Kidney capillary endothelial cell (primary cell): ENCODE measurements at places on chromosomes 1 and 21.

DNA sequence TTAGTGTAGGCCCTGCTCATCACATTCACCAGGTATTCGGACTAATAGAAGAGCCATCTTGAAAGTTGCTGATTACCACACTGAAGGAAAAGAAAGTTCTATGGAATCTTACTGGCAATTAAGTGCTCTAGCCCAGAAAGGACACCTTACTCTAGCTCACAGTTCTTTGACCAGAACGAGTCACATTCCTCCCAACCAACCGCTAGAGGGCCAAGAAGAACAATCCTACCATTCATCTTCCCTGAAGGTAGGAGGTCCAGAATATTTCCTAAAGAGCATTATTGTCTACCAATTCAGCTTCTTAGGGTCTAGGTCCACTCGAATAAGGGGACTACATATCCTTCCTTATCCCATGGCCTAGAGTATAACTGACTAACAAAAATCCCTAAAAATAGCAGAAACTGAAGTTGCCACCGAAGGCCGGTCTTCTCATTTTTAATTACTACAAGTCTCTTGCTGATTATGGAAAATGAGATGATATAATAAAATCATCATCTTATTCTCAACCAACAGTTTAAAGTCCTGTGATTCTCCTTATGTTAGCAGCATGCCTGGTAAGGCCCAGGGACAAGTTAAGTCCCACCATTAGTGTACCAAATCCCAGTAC lies 2.7 kb upstream of the FMO1 start:
- DNase-seq, result peak; percentile 17

GRCh38 chr1:37290718-37291117 lies 183.7 kb upstream of the ZC3H12A start:
- DNase-seq, result no peak

DNA sequence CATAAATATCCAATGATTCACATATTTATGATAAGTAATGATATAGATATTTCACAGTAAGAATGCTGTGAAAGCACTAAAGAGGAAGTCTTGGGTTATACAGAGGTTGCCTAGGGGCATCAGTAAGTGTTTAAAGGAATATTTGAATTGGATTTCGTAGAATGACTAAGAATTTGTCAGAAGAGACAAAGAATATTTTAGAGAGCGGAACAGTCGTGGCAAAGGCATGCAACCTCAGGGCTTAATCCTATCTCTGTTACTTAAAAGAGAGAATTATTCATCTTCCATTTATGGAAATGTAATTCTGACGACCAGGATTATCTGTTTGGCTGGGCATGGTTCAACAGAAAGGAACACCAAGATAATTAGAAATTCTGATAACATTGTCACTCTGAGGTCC lies 171.9 kb upstream of the NR5A2 start:
- no peak for DNase-seq

GRCh38 chr1:14713077-14713476 lies 114.6 kb downstream of the KAZN start:
- no peak for DNase-seq

DNA sequence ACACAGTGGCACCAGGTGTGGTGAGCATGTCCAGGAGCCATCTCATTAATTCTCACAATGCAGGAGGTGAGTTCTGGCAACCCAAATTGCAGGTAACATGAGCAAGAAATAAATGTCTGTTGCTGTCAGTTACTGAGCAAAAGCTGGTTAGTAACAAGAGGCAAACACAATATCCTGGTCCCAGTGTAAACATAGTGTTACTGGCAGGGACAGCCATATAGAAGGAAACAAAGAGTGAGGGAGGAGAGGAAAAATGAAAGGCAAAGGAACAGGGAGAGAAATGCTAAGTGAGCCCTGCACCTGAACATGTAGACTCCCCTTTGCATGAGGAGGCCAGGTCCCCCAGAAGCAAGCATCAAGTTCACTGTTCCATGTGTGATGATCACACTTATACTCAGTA lies 203.6 kb downstream of the TRABD2B start:
- no peak for DNase-seq

- no peak for DNase-seq
These were observed 54.2 kb upstream of the ETS2 start for GRCh38 chr21:38751379-38752050.

DNA sequence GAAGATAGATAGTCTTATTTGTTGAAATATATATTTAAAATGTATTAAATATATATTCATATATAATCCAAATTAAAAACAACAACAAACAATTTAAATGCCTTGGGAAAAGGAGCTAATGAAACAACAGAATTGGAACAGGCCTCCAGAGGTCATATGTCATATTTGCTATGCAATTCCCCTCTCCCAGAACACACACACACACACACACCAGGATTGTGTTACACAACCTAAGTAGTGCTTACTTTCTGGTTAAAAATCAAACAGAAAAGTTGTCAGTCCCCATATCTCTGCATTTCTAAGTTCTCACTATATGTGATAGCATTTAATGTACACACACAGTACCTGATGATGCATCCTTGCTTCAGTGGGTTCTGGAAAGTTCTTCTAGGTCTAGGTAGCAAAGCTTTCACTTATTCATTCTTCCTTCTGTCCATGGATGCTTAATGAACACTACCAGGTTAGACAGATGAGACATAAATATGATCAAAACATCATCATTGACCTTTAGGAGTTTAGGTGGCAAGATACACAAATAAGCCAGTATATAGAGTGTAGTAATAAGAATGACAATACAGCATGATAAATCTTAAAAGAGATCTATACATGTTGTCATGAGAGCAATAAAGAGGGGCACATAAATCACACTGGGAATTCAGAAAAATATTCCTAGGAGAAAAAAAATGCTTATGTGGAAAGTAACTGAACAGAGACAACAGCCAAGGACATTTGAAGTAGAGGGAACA lies 662.8 kb downstream of the PTPRC start:
- DNase-seq, result no peak

DNA sequence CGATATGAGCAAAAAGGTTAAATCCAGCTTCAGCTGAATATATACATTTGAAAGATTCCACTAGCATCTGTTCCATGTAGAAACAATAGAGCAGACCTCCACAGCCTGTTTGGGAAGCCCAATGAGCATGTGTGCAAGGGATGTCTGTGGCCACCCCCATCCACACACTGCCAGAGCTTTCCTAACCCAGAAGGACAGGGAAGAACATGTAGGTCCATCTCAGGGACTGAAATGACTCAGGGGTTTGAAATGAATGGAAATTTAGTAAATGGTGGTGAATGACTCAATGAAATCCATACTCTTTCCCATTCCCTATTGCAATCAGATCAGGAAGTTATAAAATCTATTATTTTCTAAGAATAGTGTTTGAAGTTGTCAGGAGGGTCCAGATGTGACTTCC lies 397.2 kb downstream of the DUSP10 start:
- no peak for DNase-seq

DNA sequence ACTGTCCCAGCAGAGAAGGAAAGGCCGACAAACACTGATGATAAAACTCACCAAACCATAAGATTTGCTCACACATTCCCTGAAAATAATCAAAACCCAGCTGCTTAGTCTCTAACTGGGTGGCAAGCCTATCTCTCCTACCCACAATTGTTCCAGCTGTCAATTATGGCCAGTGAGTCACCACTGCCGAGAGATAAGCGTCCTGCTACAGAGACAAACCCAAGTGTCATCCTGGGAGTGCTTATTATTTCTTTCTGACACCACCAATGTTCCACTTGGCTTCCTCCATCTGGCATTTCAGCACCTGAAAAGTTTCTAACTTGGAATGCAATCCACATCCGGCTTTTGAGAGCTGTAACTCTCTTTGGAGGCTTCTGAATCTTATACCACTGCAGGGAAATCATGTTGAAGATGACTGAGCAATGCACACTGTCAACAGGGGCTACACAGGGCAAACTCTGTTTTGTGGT lies 51.5 kb upstream of the VAV3 start:
- peak; percentile 41 for DNase-seq

- DNase-seq, result no peak
These were observed 926 bp upstream of the ATP1B1 start for GRCh38 chr1:169105434-169106094.

GRCh38 chr21:39612233-39613040 lies at the start of gene B3GALT5:
B3GALT5 (plus strand) TSS chr21:39612940; CDS start chr21:39660560, 47,620 bp downstream.
- no peak for DNase-seq

DNA sequence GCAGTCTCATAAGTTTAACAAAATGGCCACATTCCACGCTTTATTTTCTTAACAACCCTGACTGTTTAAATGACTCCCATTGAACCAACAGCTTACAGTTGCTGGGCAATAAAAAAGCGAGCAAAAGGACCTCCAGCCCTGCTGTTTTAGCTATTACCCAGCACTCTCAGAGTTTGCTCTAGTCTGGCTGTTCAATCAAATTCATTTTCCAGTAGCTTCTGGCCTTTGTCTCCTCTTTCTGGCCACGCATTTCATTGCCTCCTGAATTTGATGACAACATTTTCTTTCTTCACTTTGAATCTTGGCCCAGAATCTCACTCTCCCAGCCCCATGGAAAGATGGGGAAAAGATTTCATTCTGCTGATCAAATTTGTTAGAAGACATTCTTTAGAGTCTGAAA lies 44.1 kb upstream of the DOCK7 start:
- no peak for DNase-seq

DNA sequence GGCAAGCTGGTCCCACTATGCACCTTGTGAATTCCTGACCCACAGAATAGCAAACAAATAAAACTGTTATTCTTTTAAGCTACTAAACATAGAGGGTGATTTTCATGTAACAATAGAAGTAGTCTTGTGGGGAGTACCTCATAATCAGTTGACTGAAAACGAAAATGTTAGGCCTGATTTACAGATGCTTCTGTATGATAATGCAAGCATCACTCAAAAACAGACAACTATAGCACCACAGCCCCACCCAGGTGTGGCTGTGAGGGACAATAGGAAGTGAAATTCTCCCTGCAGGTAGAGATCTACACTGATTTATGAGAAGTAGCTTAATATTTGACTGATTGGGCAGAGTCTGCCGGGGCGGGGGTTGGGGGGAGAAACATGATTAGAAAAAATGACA lies 26.5 kb upstream of the KRTAP19-8 start:
- no peak for DNase-seq

DNA sequence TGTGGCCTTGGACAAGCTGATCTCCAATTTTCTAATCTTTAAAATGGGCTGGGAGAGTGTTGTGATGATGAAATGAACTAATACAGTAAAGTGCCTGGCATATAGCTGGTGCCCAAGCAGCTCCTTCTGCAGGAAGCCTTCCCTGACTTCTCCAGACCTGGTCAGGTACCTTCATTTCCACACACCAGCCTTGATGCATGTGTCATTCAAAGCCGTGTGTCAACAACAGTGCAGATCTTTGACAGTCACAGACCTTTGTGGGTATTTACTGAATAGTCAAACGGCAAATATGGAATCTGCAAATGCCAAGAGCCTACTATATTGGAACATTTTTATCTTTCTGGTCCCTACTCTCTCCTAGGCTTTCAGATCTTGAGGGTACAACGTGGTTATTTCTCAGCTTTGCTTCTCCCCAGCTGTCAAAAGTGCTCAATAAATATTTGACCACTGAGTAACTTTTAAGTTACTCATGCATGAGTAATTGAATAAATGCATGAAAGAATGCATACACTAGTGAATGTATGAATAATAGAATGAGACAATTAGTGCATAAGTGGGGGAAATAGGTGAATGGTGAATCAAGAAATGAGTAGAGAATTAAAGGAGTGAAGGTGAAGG lies 75.4 kb downstream of the MDM4 start:
- DNase-seq, result peak; percentile 29

- DNase-seq, result no peak
These were observed 29.5 kb upstream of the ZNF496 start for GRCh38 chr1:247360991-247361731.

- DNase-seq, result peak; percentile 65
These were observed 11.7 kb upstream of the CD55 start for GRCh38 chr1:207309745-207310273.
